ENCODE measurements at places on chromosomes 4 and X.
A peak's percentile ranks its signal among the peaks of the same experiment; 100 is the strongest.

GRCh38 chr4:26873391-26874026, 12.9 kb downstream of the STIM2 start:
- DNase-seq = peak; percentile 39

GRCh38 chr4:149370785-149371420, 444.7 kb downstream of the IQCM start:
- no peak for DNase-seq

DNA sequence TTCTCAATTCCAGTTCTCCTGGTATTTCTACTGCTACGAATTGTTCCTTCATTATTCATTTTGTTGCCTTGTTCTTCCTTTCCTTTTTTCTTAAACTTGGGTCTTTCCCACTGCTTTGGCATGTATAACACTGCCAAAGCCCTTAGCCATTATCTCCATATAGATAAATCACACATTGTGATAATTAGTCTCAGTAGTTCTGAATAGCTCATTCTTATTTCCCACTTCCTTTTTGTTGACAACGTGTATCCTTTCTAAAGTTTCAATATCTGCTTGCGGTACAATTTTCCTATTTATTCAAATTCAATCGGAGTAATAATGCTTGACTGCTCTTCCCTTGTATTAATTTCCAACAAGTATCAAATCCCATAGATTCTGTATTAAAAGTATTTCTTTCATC, 14.5 kb upstream of the CAMK2D start:
- no peak for DNase-seq

DNA sequence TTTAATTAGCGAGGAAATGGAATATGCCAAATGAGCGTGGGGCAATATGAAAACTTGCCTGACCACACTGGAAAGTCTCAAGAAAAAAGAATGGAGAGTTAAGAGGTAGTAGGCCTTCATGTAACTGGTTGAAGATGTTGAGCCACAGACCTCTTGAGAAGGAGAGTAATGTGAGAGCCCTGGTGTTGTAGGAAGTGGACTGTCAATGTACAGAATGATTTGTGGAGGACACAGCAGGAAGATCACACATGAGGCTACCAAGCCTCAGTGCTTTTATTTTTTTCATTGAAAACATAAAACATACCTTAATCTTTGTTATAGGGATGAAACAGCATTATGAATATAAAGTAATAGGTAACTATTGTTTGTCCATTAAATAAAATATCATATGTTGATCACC, 331.6 kb downstream of the UNC5C start:
- DNase-seq = no peak

- no peak for DNase-seq
Observed at GRCh38 chrX:13440176-13440575, 120.3 kb upstream of the ATXN3L start.

- DNase-seq = no peak
Observed at GRCh38 chrX:20042221-20042620, 51.4 kb upstream of the BCLAF3 start.

DNA sequence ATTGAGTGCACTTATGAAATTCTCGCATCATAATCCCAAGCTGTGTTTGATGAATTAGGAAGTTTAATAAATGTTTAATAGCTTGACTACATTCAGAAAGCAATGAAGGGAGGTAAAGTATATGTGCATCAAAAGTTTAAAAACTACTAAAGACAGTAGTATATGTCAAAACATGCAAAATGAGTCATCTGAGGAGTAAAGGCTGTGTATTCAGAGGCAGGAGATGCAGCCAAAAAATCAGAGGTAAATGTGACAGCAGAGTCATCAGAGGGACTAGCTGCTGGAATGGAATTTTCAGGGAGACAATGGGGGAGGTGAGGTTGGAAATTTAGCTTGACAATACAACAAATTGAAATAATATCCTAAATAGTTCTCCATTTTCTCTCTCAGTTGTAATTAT, 127.0 kb upstream of the FUNDC1 start:
- DNase-seq = no peak

DNA sequence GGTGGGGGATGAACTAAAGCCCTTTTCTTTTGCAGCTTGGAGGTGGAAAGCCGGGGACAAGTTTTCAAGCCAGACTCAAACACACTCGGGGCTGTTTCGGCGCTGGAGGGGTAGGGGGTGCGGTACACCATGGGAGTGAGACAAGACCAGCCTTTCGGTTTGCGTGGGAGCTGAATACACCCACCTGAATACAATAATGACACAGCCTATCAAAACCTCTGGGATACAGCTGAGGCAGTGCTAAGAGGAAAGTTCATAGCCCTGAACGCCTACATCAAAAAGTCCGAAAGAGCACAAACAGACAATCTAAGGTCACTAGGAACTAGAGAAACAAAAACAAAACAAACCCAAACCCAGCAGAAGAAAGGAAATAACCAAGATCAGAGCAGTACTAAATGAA, 163.3 kb downstream of the ATRX start:
- DNase-seq = no peak

DNA sequence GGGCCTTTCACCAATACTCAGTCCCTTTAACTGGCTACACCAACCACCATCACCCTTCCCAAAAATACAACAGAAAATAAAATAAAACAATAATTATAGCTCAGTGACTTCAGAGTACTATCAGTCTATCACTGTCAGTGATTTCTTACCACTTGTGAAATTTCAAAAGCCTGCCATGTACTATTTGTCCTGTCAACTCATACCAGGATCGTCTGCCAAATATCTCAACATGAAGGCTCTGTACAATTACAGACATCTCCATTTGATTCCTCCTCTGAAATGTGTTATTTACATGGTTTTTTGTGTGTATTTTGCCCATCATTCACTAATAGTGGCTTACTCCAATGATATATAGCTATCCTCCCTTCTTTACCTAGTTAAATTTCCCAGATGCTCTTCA, 772.0 kb downstream of the IL1RAPL1 start:
- DNase-seq = no peak

DNA sequence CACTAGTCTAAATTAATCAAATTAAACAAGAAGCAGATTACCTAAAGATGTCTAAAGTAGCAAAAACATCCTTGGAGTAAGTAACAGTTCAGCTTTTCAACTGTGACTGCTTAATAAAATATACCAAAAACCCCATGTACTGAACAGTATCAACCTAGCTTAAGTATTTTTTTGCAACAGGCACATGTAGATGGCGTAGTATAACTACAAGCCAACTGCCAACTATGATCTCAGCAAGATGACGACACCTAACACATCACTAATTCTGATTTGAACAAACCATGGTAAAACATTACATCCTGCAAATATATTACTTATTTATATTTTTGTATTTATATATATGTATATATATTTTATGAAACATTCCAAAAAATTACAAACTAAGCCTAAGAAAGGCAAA, 24.5 kb downstream of the DHX15 start:
- no peak for DNase-seq

GRCh38 chr4:24146127-24146526, 256.3 kb upstream of the PPARGC1A start:
- no peak for DNase-seq

GRCh38 chr4:10115271-10115796, 1.3 kb downstream of the WDR1 start:
- no peak for DNase-seq

GRCh38 chrX:20059467-20060128, 57.1 kb downstream of the MAP7D2 start:
- DNase-seq = no peak

DNA sequence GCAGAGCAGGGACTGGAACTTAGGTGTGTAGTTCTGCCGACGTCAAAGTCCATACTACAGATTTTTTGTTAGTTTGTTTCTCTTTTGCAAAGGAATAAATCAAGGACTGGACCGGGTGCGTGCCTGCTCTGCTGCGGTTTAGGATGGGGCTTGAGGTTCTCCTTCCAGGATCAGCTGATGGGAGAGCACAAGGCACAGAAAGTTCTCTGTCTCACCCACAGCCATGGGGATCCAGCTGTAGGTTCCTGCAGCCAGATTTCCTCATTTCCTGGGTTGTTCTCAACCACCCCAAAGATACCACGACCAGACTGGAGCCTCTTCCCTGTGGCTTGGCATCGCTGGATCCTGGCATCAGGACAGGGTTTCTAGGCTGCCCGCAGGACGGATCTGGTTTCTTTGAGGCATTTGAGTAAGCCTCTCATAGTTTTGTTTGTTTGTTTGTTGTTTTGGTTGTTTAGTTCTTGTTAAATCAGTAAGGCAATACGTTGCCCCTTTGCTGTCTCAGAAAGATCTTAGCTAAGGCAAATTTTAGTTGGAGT, 789 bp upstream of the SRPX start:
- DNase-seq = no peak

DNA sequence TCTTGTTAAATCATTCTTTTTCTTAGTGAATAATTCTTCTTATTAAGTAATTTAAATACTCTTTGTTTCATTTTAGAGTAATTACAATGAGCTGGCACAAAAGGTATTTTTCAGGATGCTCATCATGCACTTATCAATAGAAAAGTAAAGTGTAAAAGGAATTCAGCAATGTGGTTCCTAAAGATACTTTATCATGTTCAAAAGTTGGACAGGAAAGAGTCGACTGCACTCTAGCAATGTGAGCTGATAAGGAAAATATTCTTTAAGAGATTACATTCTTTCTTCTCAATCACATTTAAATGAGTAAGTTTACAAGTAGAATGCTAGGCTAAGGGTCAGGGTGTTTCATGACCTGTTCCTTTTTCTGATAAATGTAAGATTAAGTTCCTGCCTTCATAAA, 609.5 kb upstream of the FAM241A start:
- DNase-seq = no peak

- no peak for DNase-seq
Observed at GRCh38 chr4:8152865-8153257, 5.8 kb downstream of the ABLIM2 start.

- no peak for DNase-seq
Observed at GRCh38 chr4:67014592-67014991, 530.7 kb downstream of the CENPC start.

DNA sequence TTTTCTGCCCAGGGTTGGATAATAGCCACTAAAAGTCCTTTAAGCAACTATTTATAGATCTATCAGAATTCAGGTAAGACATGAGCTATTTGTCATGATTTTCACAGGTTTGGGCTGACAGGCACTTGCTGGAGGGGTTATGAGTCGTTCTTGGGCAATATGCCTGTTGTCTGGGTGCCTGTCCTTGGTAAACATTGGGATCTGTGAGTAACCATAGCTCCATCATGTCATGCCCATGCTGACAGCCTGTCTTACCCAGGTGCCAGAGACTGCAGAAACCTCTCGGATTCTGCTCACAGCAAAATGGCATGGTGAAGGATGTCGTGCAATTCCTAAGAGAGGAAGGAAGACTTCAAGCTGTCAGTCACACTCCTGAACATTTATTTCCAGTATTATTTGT, 116.0 kb upstream of the PUDP start:
- DNase-seq = no peak

DNA sequence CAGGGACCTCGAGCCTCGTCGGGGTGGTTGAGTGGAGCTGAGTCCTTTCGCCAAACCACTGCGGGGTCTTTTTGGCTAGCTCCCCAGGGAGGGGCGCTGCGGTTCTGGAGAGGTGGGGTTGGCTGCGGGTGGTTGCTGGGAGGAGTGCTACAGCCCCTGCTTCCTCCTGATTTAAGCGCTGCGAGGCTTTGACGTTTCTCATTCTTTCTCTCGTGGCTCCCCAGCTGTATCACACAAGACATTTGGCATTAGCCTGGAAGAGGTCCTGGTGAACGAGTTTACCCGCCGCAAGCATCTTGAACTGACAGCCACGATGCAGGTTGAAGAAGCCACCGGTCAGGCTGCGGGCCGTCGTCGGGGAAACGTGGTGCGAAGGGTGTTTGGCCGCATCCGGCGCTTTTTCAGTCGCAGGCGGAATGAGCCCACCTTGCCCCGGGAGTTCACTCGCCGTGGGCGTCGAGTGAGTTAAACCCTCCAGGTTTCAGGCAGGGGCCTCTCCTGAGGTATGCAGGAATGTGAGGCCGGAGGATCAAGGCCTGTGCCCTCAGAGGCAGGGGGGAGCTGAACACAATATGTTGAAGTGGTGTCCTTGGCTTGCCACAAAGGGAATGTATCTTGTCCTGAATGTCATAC, 25.5 kb downstream of the ARHGAP36 start:
- no peak for DNase-seq

- DNase-seq = no peak
Observed at GRCh38 chr4:185713731-185714130, 98.3 kb downstream of the SORBS2 start.

DNA sequence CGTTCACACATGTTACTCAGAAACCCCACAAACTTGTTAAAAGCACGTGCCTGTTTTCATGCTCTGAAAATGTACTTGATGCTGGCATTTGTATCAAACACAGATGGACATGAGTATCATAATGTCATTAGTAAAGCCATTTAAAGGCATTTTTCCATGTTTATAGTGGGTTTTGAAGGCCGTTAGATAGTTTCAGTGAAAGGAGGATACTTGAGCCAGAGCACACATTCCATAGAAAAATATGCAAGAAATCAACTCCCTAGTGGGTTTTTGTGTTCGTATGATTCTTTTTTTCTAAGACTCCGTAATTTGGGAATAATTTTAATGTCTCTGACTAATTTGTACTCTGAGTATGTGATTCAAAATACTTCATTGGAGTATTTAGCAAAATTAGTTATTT, 216.2 kb upstream of the BMP3 start:
- no peak for DNase-seq

- DNase-seq = no peak
Observed at GRCh38 chr4:26330186-26330787, 9.5 kb downstream of the RBPJ start.

DNA sequence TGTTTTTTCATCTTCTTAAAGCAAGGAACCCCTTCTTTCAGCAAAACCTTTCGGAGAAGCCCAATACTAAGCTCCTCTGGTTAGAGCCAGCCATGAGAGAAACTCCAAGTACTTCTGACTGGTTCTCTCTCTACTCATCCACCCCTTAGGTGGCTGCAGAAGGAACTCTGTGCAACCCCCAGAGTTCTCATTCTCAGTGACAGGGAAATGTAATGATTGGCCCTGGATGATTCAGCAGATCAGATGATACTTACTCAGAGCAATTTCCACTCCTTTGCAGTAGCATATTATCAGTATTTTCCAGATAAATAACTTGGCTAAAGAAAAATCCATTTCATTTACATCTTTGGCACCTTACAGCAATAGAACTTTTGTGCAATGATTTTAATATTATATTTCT, 3.2 kb downstream of the SPP1 start:
- DNase-seq = no peak

- DNase-seq = no peak
Observed at GRCh38 chr4:87465739-87466366, 43.5 kb downstream of the NUDT9 start.

GRCh38 chr4:150280081-150280895, 202.0 kb downstream of the DCLK2 start:
- DNase-seq = no peak

- no peak for DNase-seq
Observed at GRCh38 chr4:125344198-125344597, 29.4 kb downstream of the FAT4 start.
